ENCODE measurements at places on chromosomes 4 and X. TPM values are rescaled to one million over a fixed set of nuclear protein-coding genes. Genes with fewer than 3 reads are reported as not detected.

The GABRQ gene
- total RNA-seq, result not detected

- no peak overlapping the region for H3K4me3 ChIP-seq
- no peak overlapping the region for H3K27ac ChIP-seq
- H3K27me3 ChIP-seq, result peaks cover 2% of the 10 kb centered on the region
- peaks cover 15% of the 10 kb centered on the region for H3K36me3 ChIP-seq
Measured at GRCh38 chr4:25223802-25224375, 9.9 kb upstream of the PI4K2B start.

The PRICKLE3 gene
- 20.4 TPM for total RNA-seq

The ARSJ gene
- not detected for total RNA-seq

DNA sequence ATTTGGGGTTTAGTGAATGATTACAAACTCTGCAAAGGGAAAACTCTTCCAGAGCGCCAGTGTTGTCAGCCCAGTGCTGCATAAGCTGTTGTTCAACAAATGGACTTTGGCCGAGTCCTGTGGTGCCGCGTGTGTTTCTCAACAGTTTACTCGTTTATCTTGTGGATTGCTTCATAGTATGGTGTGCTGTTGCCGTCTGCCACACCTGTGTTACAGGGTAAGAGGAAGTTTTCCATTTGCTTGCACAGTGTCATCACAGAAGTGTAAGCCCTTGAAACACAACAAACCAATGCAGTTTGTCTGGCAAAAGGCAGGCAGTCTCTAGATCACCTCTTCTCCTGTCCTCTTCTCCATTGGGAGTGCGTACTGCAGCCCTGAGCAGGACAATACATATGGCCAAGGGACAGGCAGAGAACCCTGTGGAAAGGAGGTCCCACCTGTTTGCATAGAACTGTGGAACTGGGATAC, 66.3 kb downstream of the DCUN1D4 start:
- no peak overlapping the region for H3K27ac ChIP-seq
- no peak for DNase-seq
- H3K4me1 ChIP-seq, result peaks cover 10% of the 10 kb centered on the region
- H3K36me3 ChIP-seq, result peaks cover 35% of the 10 kb centered on the region

The DIAPH2 gene
- 11.6 TPM for total RNA-seq

GRCh38 chr4:125843947-125844346, 529.2 kb downstream of the FAT4 start:
- DNase-seq, result no peak
- H3K4me1 ChIP-seq, result no peaks in the 10 kb centered on the region
- H3K36me3 ChIP-seq, result no peaks in the 10 kb centered on the region
- H3K4me3 ChIP-seq, result no peak overlapping the region

The ITIH6 gene
- not detected for total RNA-seq

- no peaks in the 10 kb centered on the region for H3K4me1 ChIP-seq
- peaks cover 3% of the 10 kb centered on the region for H3K27me3 ChIP-seq
- H3K36me3 ChIP-seq, result no peaks in the 10 kb centered on the region
- H3K27ac ChIP-seq, result no peak overlapping the region
- H3K4me3 ChIP-seq, result no peak overlapping the region
Measured at GRCh38 chr4:109160494-109160893, 142.0 kb downstream of the COL25A1 start.

The LRIT3 gene
- total RNA-seq, result not detected

The TACC3 gene
- total RNA-seq, result 134 TPM

All from activated T-helper 1 cell treated with anti-CD3 and anti-CD28 coated beads, Interleukin-12 subunit alpha, Interleukin-12 subunit beta, Interleukin-2, Interleukin-4 antibody, amounts not matched to agents 30 ng/mL and 10 ng/mL and 1 ng/mL, durations not matched to agents 14 hours and 24 hours and 36 hours (primary cell).